ENCODE measurements at places on chromosomes 7 and 10.

GRCh38 chr10:44557596-44558191 is 172.8 kb upstream of the CXCL12 start:
- DNase-seq: no peak

- DNase-seq: no peak
These were observed 6.6 kb downstream of the CPA1 start for GRCh38 chr7:130386876-130387275.

DNA sequence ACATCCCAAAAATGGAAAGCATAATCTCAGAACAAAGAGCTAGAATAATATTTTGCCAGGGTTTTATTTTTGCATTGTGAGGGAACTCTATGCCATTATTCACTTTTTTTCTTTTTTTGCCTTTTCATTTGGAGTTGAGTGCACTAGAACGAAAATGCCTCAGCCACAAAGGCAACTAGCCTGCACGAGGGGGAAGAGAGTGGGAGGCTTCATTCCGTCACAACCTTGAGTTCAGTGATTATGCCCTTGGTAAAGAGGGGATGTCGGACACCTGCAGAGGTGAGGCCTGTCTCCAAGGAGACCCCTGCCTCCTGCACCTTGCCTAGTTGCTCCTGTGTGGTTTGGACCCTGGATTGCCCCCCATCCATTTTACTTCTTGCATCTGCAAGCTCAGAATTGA is 232.7 kb downstream of the TEX36 start:
- no peak for DNase-seq

DNA sequence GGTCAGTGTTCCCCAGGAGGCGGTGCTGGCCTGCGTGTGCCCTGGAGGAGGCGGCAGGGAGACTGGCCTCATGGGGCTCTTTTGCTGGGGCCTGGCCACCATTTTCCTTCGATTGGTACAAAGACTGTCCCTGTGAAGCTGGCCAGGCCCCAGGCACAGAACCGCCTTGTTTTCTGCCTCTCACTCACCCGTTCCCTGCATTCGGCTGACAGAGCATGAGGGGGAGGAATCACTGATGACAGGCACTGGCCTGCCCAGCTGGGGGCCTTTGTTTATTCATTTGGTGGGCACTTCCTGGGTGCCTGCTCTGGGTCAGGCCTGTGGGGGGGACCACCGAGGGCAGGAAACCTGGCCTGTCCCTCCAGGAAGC is 139.2 kb downstream of the FAM53B start:
- DNase-seq: no peak

- DNase-seq: no peak
These were observed 11.1 kb upstream of the CRTAC1 start for GRCh38 chr10:98041352-98042043.

DNA sequence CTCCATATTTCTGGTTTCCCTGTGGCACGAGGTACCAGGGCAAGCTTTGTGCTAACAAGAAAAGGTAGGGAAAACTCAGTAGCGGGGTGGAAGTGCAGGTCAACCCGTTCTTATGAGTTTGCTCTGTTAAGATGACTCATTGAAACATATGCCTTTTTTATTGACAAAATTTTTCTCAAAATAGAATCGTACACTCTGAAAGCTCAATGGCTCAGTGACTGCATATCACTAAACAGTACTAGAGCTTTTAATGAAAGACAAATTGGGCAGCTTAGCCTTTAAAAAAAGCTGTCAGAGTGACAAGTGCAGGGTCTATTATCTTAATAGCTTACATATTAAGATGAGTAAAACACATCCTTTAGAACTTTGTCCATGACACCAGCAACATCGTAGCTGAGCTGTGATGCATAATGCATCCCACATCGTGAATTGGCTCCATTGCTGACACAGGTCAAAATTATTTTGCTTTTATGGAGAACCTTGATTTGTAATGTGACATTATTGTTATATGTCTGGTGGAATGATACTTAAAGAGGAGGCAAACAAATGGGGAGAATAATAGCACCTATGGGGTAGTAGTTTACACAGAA is 264.4 kb downstream of the ETV1 start:
- peak; percentile 27 for DNase-seq

GRCh38 chr10:15601819-15602218 is 117.9 kb downstream of the ITGA8 start:
- no peak for DNase-seq

DNA sequence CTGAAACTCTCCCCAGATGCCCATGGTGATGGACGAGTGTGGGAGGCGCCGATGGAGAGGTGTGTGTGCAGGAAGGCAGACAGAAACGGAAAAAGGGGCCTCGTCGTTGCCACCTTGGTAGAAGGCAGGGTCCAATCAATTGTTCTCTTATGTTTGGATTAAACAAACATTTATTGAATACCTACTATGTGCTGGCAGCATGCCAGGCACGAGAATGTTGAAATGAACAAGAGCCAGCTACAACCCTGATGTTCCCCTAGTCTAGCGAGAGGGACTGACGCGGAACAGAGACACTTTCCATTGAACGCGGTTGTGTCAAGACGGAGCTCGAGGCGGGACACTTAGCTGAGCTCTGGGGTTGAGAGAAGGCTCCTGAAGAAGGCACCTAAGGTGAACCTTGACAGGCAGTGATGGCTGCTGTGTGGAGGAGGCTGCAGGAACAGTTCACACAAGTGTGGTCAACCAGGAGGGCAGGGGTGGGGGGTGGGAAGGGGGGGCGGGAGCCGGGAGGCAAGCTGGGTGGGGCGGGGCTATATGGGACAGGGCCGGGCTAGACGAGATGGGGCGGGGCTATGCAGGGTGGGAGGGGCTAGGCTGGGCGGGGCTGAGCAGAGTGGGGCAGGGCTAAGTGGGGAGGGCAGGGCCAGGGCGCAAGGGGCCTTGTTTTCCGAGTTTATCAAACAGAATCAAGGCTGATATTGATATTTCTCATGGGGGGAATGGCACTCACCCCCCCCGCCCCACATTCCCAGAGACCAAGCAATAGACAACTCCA is 181.0 kb downstream of the GATA3 start:
- DNase-seq: no peak

- no peak for DNase-seq
These were observed 568.8 kb downstream of the HTR7 start for GRCh38 chr10:90289037-90289436.

- DNase-seq: no peak
These were observed 14.8 kb upstream of the WAPL start for GRCh38 chr10:86536294-86536861.

- DNase-seq: no peak
These were observed 108.3 kb downstream of the COL28A1 start for GRCh38 chr7:7427363-7427762.

DNA sequence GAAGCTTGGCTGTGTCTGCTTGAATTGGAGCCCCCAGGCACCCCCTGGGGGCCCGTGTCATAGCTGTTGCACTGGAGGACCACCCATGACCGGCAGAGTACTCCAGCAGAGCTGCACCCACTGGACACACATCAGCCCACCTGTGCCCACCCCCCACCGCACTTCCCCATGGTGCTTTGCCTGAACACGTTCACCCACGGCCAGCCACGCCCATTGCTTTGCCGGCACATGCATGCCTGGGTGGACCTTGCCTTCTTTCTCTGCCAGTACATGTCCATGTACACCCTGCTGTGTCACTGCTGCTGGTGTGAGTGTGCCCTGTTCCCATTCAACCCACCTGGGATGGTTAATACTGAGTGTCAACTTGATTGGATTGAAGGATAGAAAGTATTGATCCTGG is 88.7 kb downstream of the SAMD9 start:
- DNase-seq: no peak

Data from DMS 273 treated with DMSO at 0.1 percent for 48 hours (cell line).